ENCODE measurements at places on chromosomes 1 and 21. TPM values are rescaled to one million over a fixed set of nuclear protein-coding genes. Genes with fewer than 3 reads are reported as not detected.

DNA sequence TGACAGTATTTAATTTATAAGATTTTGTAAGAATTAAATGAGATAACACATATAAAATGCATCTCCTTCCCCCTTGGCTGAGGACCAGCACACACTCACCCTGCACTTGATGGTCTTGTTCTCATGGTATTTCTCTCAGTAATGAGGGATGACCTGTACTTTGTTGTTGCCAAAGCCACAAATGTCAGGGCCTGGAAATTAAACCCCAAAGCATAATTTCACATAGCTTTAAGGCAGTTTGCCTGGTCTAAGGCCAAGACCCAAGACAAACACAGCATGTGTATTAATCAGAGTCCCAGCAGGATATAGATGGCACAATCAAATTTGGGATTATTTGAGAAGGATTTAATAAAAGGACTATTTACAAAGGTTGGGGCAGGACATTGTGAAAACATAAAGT, 48.6 kb upstream of the EPS15 start:
- peak; percentile 49 for DNase-seq

GRCh38 chr21:35404247-35404646, 355.1 kb upstream of the RUNX1 start:
- no peak for DNase-seq

- no peak for DNase-seq
Measured at GRCh38 chr1:25116832-25117231, 115.5 kb downstream of the SYF2 start.

GRCh38 chr1:23521588-23521987, 9.4 kb downstream of the E2F2 start:
- no peak for DNase-seq

- DNase-seq = no peak
Measured at GRCh38 chr1:25664357-25665199, 48.0 kb downstream of the MAN1C1 start.

DNA sequence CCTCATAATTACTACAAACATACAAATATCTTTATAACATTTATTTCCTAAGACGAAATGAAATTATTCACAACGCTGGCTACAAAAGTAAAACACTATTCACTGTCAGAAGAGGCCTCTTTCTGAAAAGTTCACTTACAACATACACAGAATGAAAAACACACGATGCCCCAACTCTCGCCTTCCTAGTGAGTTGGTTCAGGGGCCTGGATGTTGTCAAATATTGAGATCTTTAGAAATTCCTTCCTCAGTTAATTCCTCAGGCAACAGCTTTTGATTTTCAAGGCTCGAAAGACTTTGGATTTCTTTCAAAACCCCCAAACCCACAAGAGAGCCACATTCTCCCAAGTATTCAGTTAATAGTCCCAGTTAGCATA, 14.2 kb upstream of the KCNE1 start:
- DNase-seq = peak; percentile 64

DNA sequence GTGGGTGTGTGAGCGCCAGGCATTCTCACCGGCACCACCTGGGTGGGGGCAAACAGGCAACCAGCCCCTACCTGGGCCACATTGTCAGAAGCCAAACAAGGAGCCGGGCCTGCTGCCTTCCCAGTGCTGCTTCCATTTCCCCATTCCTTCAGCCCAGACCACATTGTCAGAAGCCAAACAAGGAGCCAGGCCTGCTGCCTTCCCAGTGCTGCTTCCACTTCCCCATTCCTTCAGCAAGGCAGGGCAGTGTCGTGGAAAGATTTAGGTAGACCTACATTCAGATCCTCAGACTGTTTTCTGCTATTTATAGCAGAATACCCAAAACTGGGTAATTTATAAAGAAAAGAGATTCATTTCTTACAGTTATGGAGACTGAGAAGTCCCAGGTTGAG, 47.0 kb upstream of the EFHD2 start:
- DNase-seq = no peak

DNA sequence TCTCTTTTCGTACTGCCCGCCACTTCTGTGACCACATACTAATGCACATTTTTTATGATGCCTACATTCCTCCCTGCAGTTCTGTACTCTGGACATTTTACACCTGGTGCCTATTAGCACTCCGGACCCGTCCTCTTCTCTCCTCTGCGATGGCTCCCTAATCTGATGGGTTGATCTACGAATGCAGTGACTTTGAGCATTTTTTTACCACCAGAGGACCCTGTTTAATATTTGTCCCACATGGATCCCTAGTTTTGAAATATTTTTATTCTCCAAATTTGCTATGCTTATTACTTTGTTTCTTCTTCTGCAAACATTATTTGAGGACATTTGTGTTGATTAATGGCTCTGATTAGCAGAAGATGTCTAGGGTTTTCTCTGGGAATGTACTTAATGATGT, 5.2 kb downstream of the PPFIA4 start:
- peak; percentile 9 for DNase-seq

GRCh38 chr1:76901158-76901767, 34.0 kb downstream of the ST6GALNAC5 start:
- peak; percentile 51 for DNase-seq

- DNase-seq = peak; percentile 76
Measured at GRCh38 chr21:28437061-28437460, 555.6 kb downstream of the LTN1 start.

GRCh38 chr1:172758259-172758658, 99.4 kb downstream of the FASLG start:
- DNase-seq = no peak

DNA sequence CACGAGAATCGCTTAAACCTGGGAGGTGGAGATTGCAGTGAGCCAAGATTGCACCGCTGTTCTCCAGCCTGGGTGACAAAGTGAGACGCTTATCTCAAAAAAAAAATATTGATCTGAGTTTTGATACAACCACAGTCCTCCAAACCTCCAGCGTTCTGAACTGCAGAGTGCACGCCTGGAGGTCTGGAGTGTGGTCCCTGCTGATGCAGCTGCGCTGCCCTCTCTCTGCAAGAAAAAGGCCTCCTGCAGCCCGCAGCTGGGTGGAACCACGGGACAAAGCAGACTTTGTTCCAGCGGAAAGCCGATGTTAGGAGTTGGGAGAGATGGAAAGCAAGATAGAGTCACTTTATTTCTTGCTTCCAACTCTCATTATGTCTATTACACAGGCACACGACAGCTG, 144.9 kb upstream of the SOD1 start:
- DNase-seq = no peak

- DNase-seq = peak; percentile 38
Measured at GRCh38 chr1:204975568-204976235, 67.3 kb upstream of the CNTN2 start.

GRCh38 chr1:232822530-232822929, 17.3 kb downstream of the MAP10 start:
- no peak for DNase-seq

DNA sequence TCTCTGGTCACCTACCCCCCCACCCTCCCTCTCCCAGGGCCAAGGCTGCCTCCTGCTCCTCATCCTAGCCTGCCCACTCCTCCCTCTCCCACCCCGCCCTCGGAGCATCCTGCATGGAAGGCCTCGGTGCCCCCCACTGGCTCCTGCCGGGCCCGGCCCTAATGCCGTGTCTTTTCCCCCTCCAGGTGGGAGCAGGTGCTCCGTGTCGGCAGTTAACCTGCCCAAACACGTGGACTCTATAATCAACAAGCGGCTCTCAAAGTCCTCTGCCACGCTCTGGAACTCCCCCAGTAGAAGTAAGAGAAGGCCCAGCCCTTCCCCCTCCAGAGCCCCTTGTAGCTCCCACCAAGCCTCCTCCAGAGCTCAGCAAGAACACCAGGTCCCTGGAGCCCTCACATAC, 18.8 kb downstream of the MAP7D1 start:
- DNase-seq = no peak

- DNase-seq = no peak
Measured at GRCh38 chr21:43016728-43017127, 42.4 kb downstream of the PKNOX1 start.

- DNase-seq = peak; percentile 73
Measured at GRCh38 chr1:15994590-15995351, 9.3 kb upstream of the SRARP start.

- no peak for DNase-seq
Measured at GRCh38 chr1:13828454-13829151, 128.6 kb downstream of the PRDM2 start.

DNA sequence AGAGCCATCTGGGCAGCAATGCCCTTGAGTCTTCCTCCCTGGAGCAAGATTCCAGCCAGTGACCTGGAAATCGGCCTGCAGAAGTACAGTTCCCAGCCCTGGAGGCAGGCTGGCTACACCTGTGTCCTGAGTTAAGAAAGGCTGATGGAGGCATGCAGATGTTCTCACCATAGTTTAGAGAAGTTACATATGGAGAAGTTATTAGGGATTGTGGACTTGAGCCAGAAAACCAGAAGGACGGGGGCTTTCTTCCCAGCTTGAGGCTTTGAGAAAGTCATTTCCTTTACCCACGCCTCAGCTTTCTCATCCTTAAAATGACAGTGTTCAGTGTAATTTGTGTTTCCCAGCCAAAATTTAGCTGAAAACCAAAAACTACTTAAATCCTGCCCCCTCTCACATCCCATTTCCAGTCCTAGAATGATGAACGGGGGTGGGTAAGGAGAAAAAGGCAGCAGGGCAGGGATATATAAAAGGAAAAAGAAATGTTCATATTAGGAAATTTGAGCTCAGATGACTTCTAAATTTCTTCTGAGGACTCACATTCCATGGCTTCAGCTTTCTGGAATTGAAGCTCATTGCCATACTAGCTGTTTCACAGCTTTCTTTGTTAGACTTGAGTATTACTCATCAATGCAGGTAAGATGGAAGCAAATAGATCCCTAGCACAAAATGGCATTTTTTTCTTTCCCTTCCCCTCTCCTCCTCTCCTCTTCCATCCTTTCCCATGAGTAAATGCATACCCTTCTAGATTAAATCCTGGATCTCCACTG, 14.4 kb upstream of the C8B start:
- no peak for DNase-seq

DNA sequence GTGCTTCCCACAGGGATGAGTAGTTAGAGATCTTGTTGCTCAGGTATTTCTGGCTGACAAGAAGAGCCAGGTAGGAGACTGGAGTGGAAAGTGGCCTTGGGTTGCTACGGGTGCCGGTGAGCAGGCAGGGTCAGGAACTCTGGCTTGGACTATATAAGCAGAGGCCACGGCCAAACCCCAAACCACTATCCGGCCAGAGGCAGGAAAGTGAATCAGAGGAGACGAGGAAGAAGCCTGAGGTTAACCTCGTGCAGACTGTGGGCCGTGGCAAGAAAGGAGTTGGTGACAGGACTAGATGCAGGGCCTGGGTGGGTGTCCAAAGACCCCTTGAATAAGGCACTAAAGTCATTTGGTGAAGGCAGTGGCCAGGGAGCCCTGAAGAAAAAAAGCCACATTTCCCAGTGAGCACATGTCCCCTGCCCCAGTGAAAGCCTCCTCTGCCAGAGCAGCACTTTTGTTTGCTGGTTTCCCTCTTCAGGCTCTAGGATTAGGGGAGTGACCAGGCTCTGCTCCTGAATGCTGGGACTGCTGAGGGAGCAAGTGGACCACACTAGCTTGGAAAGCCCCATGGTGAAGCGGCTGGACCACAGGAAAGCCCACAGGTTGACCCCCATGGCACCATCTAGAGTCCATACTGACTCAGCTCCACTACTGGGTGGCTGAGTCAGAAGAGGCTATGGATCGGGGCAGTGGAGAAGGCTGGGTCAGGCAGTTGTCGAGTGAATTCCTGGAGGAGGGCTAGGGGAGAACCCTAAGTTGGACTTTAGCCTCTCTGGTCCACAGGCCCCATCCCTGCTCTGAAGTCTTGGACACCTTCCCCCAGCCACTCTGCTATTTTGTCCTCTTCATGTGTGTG, 23.4 kb downstream of the CSF1 start:
- DNase-seq = peak; percentile 57

DNA sequence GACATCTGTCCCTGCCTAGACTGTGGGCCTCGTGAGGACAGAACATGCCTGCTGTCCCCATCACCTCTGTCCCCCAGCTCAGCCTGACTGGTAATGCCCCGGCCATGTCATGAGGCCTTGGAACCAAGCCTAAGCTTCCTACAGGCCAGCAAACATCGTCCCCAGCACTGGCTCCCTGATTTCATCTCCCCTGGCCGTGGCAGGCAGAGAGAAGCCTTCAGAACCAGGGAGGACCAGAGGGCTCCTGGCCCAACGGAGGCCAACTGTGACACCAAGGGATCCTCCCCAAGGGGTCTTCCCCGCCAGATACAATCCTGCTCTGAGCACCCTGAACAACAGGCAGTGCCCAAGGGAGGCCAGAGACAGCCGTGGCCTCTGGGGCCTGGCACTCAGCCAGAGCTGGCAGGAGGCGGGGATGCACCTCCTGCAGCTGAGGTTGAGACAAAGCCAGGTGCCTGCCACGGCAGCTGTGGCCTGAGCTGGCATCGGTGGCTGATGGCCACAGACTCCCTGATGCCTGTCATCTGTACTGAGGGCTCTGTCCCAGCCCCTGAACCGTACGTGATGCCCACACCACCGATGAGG, 9.9 kb upstream of the NPHP4 start:
- no peak for DNase-seq

CELA2B gene
- not detected for total RNA-seq

CELA3B gene
- not detected for total RNA-seq

MTARC1 gene
- total RNA-seq = 1.7 TPM

CD52 gene
- total RNA-seq = not detected

FCRL6 gene
- not detected for total RNA-seq

HSD3B1 gene
- total RNA-seq = not detected

S100A6 gene
- 1,018 TPM for total RNA-seq

AADACL4 gene
- not detected for total RNA-seq

DIO1 gene
- total RNA-seq = not detected

Measured in fibroblast of villous mesenchyme (primary cell).